T-helper 2 cell treated with Interferon-gamma antibody and Interleukin-4, amounts not matched to agents 5 μg/mL and 100 μg/mL, for 36 hours (primary cell): ENCODE measurements at places on chromosomes 12 and 14.

DNA sequence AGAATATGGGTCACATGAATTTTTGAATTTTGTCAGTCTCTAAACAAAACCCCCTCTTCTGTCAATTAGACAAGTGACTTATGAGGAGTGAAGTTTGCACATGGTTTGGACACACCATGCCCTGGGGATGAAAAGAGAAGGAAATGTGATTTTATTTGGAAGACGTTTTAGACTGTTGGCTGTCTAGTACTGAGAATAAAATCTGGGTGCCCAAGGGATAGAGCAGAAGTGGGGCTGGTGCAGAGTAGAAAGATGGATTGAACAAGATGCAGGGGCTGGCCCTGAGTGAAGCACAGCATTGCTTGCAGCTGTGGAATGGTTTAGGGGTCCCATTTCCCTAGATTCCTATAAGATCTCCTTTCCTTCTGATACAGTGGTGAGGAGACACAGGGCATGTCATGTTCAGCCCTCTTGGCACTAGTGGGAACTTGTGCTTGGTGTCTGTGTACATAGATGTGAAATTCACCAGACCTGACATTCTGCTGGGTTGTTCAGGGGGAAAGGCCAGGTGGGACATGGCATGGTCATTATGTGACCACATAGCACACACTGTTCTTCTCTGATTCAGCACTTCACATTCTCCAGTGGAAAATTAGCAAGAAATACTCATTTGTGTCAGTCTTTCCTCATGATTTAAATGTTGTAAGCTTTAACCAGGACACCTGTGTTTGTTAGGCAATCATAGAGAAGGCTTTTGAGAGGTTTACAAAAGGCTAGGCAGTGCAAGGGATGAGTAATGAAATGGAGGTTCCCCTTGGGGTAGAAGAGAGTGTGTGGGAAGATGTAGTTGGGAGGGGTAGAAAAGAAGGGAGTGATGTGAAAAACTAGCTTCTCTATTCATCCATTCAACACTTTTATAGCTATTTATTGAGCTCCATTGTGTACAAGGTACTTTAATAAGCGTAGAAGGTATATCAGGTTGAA is 202.3 kb upstream of the IGF1 start:
- no peak for DNase-seq

GRCh38 chr14:82786483-82786880 is 1252.8 kb upstream of the SEL1L start:
- DNase-seq: no peak

- no peak for DNase-seq
These were observed 694.2 kb downstream of the SLC6A15 start for GRCh38 chr12:84218406-84218805.

GRCh38 chr14:96390965-96391292 is 999 bp upstream of the AK7 start:
- no peak for DNase-seq

DNA sequence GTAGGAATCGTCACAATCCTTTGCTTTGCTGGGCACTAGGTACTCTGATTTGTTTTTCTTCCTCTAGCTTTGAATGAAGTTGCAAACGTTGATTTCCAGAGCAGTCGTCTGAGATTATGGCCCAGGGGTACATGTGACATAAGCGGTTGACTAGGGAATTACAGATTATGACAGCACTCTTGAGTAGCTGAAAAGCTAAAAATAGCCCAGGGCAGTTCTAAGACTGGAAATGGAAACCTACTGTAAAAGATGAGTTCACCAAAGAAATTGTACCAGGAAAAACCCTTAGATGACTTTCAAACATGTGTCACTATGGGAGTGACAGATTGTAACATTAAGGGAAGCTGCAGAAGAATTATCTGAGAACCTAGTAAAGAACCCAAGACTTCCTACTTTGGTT is 108.5 kb downstream of the ANO6 start:
- DNase-seq: no peak

DNA sequence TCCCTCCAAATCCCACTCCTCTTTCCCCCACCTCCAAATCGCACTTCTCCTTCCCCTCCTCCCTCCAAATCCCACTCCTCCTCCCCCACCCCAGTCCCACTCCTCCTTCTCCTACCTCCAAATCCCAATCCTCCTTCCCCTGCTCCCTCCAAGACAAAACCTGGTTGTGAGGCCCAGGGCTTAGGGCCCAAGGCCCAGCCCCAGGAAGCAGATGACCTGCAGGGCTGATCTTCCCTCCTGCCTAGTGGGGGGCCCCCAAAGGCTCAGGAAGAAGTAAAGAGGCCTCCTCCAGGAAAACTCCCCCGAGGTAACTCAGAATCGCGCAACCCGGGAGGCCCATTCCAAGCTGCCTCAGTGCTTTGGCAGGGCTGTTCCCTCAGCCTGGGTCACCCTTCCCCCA is 34.4 kb downstream of the NCOR2 start:
- DNase-seq: no peak

GRCh38 chr14:87643005-87643404 is 350.0 kb downstream of the GALC start:
- DNase-seq: no peak

- DNase-seq: no peak
These were observed 21.4 kb downstream of the BCL2L14 start for GRCh38 chr12:12091977-12092663.

- no peak for DNase-seq
These were observed 32.0 kb downstream of the ARF6 start for GRCh38 chr14:49924852-49925251.
